T-helper 2 cell (primary cell): ENCODE measurements at places on chromosomes 5 and 9.

DNA sequence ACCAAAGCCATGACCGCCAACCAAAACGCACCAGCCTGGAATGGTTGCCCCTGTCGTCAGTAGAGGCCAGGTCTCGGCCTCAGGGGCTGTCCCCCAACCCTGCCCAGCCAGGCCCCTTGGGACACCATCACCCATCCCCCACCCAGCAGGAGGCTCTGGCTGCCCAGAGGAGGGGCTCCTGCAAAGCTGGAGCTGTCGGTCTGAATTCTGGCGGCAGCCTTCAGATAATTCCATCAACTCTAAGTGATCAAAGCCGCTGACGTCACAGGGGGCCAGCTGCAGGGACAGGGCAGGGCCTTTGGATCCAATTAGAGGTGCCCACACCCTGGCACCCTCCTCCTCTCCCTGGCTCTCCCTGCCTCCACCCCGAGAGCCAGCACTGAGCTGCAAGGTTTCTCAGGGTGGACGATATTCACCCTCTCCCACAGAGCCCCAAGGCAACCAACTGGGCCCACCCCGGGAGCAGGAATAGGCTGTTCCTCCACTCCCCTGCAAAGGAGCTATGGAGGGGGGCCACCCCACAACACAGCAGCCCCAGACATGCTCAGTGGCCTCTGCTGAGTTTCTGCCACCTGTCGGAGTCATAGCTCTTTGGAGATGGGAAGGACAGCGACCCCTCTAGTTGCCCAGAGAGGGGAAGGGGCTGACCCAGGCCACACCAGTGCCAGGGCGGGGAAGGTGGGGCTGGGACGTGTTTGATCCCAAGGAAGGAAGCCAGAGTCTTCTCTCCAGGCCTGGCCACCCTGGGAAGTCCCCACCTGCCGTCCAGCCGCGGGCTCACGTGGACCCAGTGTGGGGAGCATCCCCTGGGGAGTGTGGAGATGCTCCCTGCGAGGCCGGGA, 78.4 kb downstream of the NTNG2 start:
- no peak for DNase-seq

DNA sequence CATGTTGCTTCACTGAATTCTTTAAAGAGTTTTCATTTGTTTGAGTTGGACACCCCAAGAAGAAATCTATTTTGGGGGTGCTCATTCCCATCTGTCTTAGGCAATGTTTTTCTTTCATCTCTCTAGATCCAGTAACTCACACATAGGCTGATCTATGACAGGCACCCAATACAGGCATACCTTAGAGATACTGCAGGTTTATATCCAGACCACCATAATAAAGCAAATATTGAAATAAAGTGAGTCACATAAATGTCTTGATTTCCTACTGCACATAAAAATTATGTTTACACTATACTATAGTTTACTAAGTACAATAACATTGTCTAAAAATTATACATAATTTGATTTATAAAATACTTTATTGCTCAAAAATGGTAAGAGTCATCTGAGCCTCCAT, 364.5 kb downstream of the MTRR start:
- no peak for DNase-seq

DNA sequence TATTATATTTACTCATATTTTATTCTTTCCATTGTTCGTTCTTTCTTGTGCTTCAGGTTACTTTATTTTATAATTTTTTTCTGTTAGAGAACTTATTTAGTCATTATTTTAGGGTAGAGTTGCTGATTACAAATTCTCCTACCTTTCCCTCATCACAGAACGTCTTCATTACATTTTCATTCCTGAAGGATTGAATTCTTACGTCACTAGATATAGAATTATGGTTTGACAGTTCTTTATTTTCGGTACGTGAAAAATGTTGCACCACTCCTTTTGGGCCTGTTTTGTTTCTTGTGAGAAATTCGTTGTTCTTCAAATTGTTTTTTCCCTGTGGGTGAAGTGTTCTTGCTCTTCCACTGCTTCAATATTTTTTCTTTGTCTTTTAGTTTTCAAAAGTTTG, 20.8 kb upstream of the OR2S2 start:
- no peak for DNase-seq

DNA sequence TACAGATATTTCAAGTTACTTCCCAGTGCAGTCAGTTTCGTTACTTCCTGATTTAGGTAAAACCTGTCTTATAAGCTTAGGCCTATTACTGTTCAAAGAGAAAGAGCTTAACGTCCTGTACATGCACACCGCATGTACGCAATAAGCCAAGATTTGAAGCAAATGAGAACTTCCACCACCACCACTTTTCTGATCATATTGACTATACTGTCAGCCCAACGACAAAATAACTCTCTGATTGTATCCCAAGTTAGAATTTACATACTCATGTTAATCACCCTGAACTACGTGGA, 5.1 kb downstream of the NFIB start:
- DNase-seq: no peak

- no peak for DNase-seq
Measured at GRCh38 chr5:90119531-90119971, 290.0 kb downstream of the CETN3 start.

GRCh38 chr5:111820072-111820471, 63.1 kb upstream of the NREP start:
- DNase-seq: no peak

GRCh38 chr9:27176971-27177370, 67.9 kb downstream of the TEK start:
- DNase-seq: no peak

DNA sequence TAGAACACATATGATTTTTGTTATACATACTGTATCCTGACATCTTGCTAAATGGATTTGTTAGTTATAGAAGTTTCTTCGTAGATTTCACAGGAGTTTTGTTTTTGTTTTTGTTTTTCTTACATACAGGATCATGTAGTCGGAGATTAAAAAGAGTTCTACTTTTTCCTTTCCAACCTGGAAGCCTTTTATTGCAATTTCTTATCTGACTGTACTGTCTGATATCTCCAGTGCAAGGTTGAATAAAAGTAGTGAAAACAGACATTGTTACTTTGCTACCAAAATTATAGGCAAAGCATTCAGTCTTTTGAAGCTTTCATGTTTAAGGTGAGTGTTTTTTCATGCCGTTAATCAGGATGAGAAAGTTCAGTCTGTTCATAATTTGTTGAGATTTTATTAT, 117.4 kb upstream of the PRSS3 start:
- DNase-seq: no peak
